Smooth muscle cell of trachea (primary cell): ENCODE measurements at places on chromosomes 6 and 20. TPM values are rescaled to one million over a fixed set of nuclear protein-coding genes. Genes with fewer than 3 reads are reported as not detected.

The RIPOR3 gene
- total RNA-seq: 10.6 and 27.3 TPM in 2 replicates

The CALHM6 gene
- 0.33 and 0.44 TPM in 2 replicates for total RNA-seq

The SULF2 gene
- total RNA-seq: 0.29 and 11.7 TPM in 2 replicates

The NR2E1 gene
- total RNA-seq: not detected in 2 replicates

The DNAH8 gene
- total RNA-seq: 0.17 and 0.44 TPM in 2 replicates

The DEFB132 gene
- total RNA-seq: not detected in 2 replicates

The ENPP5 gene
- total RNA-seq: 0.17 and 0.29 TPM in 2 replicates

The CRIP3 gene
- total RNA-seq: 0.44 TPM in 1 of 2 replicates, not detected in the other
